ENCODE measurements at places on chromosomes 13 and 19. TPM values are rescaled to one million over a fixed set of nuclear protein-coding genes. Genes with fewer than 3 reads are reported as not detected.
A peak's percentile ranks its signal among the peaks of the same experiment; 100 is the strongest.

DNA sequence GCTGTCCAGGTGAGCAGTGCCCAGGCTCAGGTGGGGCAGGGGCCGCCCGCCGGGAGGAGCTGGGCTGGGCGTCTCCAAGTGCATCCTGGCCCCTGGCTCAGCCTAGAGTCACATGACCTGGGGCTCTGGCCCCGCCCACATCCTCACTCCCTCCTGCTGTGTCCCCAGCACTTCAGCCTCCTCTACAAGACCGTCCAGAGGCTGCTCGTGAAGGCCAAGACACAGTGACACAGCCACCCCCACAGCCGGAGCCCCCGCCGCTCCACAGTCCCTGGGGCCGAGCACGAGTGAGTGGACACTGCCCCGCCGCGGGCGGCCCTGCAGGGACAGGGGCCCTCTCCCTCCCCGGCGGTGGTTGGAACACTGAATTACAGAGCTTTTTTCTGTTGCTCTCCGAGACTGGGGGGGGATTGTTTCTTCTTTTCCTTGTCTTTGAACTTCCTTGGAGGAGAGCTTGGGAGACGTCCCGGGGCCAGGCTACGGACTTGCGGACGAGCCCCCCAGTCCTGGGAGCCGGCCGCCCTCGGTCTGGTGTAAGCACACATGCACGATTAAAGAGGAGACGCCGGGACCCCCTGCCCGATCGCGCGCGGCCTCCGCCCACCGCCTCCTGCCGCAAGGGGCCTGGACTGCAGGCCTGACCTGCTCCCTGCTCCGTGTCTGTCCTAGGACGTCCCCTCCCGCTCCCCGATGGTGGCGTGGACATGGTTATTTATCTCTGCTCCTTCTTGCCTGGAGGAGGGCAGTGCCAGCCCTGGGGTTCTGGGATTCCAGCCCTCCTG, 16.8 kb upstream of the CELF5 start:
- no peak overlapping the region for H3K4me3 ChIP-seq
- H3K4me1 ChIP-seq: peaks cover 4% of the 10 kb centered on the region
- H3K36me3 ChIP-seq: no peaks in the 10 kb centered on the region
- DNase-seq: no peak

Gene ERICH6B
- not detected for total RNA-seq

DNA sequence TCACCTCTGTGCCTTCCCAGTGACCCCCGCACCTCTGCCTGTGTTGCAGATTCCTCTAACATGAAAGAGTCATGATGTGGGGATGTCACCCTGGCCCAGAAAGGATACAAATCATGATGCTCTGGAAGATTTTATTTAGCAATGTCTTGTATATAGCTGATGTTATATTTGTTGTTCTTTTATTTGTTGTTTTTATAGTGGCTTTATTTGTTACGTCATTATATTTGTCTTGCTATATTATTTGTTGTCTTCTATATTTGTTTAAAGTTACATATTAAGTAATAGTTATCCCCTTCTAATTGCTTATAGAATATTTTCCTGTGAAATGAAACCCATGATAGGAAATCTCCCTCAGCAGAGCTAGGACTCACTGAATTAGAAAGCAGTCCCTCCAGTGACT, 1149.2 kb downstream of the UQCRFS1 start:
- H3K4me1 ChIP-seq: no peaks in the 10 kb centered on the region
- H3K36me3 ChIP-seq: no peaks in the 10 kb centered on the region
- H3K27me3 ChIP-seq: no peaks in the 10 kb centered on the region
- no peak for DNase-seq

Gene COQ8B
- total RNA-seq: 35.6 TPM

- peak overlapping the region; percentile 100 for H3K27ac ChIP-seq
- H3K36me3 ChIP-seq: peaks cover 12% of the 10 kb centered on the region
- no peak for DNase-seq
- H3K27me3 ChIP-seq: peaks cover under 1% of the 10 kb centered on the region
- H3K4me3 ChIP-seq: peak overlapping the region; percentile 98
Observed at GRCh38 chr19:38375748-38376147, 1.4 kb downstream of the PSMD8 start.

DNA sequence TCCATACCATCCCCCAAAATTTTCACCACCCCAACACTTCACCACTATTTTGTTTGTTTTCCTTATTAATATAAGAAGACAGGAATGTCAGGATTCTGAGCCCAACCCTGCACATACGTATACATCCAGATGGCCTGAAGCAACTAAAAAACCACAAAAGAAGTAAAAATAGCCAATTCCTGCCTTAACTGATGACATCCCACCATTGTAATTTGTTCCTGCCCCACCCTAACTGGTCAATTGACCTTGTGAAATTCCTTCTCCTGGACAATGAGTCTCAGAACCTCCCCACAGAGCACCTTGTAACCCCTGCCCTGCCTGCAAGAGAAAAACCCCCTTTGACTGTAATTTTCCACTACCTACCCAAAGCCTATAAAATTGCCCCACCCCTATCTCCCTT, 132.5 kb downstream of the ZNF675 start:
- H3K27ac ChIP-seq: no peak overlapping the region
- H3K36me3 ChIP-seq: no peaks in the 10 kb centered on the region
- H3K4me3 ChIP-seq: no peak overlapping the region
- no peaks in the 10 kb centered on the region for H3K4me1 ChIP-seq

DNA sequence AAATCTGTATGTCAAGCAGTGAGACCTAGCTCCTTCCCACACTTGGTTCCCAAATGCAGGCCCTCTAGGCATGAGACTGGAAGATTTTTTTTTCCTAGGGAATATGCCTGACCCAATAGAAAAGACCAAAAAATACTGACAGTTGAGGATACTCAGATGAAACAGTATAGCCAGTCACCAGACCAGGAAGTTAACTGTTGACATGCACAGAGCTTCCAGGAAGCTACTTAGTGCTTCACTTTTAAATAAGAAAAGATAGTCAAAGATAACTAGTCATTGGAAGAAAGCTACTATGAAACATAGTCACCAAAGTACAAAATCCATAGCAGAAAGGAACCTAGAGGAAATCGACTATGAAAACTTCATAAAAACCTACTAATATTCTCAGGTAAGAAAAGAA, 32.3 kb downstream of the BRCA2 start:
- H3K4me1 ChIP-seq: no peaks in the 10 kb centered on the region
- no peak for DNase-seq
- no peaks in the 10 kb centered on the region for H3K36me3 ChIP-seq
- no peaks in the 10 kb centered on the region for H3K27me3 ChIP-seq
- no peak overlapping the region for H3K4me3 ChIP-seq

- H3K27ac ChIP-seq: no peak overlapping the region
- H3K27me3 ChIP-seq: peaks cover 54% of the 10 kb centered on the region
- H3K4me1 ChIP-seq: no peaks in the 10 kb centered on the region
- H3K36me3 ChIP-seq: no peaks in the 10 kb centered on the region
- no peak overlapping the region for H3K4me3 ChIP-seq
Observed at GRCh38 chr13:31433746-31434145, 234.0 kb downstream of the B3GLCT start.

Gene SEMA6B
- 0.52 TPM for total RNA-seq

- H3K4me1 ChIP-seq: peaks cover 11% of the 10 kb centered on the region
- H3K4me3 ChIP-seq: no peak overlapping the region
- no peak overlapping the region for H3K27ac ChIP-seq
- no peak for DNase-seq
- no peaks in the 10 kb centered on the region for H3K36me3 ChIP-seq
- no peaks in the 10 kb centered on the region for H3K27me3 ChIP-seq
Observed at GRCh38 chr19:58364146-58364545, 1.6 kb upstream of the ZNF497 start.

Gene MCEMP1
- total RNA-seq: 0.68 TPM

Gene KLK11
- total RNA-seq: not detected

GRCh38 chr13:99926014-99926731, 45.4 kb downstream of the ZIC5 start:
- H3K27me3 ChIP-seq: peaks cover 39% of the 10 kb centered on the region
- no peak overlapping the region for H3K4me3 ChIP-seq
- peaks cover 5% of the 10 kb centered on the region for H3K36me3 ChIP-seq
- peaks cover 4% of the 10 kb centered on the region for H3K4me1 ChIP-seq

- peaks cover 9% of the 10 kb centered on the region for H3K4me1 ChIP-seq
- no peaks in the 10 kb centered on the region for H3K36me3 ChIP-seq
- peak overlapping the region; percentile 93 for H3K4me3 ChIP-seq
- no peaks in the 10 kb centered on the region for H3K27me3 ChIP-seq
- H3K27ac ChIP-seq: peak overlapping the region; percentile 47
- DNase-seq: peak; percentile 61
Observed at GRCh38 chr19:8505680-8506401, 3.4 kb upstream of the PRAM1 start.

Gene KIR2DL1
- not detected for total RNA-seq

- H3K4me3 ChIP-seq: no peak overlapping the region
- peaks cover 44% of the 10 kb centered on the region for H3K27me3 ChIP-seq
- peaks cover 11% of the 10 kb centered on the region for H3K4me1 ChIP-seq
- no peak for DNase-seq
- no peak overlapping the region for H3K27ac ChIP-seq
- peaks cover 2% of the 10 kb centered on the region for H3K36me3 ChIP-seq
Observed at GRCh38 chr19:3269916-3270671, 45.6 kb downstream of the CELF5 start.

DNA sequence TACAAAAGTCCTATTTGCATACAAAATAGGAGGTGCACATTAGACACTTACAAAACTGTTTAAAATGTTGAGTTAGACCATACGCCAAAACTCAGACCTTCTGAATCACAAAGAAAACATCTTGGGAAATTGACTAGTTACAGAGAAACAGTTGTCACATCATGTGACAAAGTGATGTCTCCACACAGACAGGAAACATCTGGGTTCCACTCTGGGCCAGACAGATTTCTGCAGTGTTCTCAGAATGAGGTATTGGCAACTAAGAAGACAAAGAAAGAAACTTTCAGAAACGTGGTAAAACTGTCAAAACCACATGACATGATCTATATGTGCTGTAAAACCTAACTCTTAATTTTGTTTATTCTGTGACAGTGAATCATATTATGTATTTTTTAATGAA, 6.7 kb downstream of the ZNF793 start:
- H3K4me1 ChIP-seq: no peaks in the 10 kb centered on the region
- H3K27ac ChIP-seq: no peak overlapping the region
- no peak overlapping the region for H3K4me3 ChIP-seq
- no peaks in the 10 kb centered on the region for H3K27me3 ChIP-seq
- no peak for DNase-seq

GRCh38 chr13:98413796-98414195, 163.1 kb downstream of the STK24 start:
- peaks cover 54% of the 10 kb centered on the region for H3K27me3 ChIP-seq
- H3K36me3 ChIP-seq: no peaks in the 10 kb centered on the region
- H3K4me1 ChIP-seq: peaks cover 6% of the 10 kb centered on the region

Gene CGB2
- total RNA-seq: not detected

DNA sequence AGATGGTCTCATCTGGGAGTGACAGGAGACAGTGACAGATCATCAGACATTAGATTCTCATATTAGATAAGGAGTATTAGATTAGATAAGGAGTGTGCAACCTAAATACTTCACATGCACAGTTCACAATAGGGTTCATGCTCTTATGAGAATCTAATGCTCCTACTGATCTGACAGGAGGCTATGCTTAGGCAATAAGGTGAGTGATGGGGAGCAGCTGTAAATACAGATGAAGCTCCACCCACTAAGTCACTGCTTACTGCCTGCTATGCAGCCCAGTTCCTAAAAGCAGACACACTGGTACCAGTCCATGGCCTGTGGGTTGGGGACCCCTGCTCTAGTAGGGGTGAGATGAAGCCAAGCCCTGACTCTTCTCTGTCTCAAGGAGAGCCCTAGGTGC, 10.0 kb upstream of the IGFL3 start:
- no peak overlapping the region for H3K27ac ChIP-seq
- no peak overlapping the region for H3K4me3 ChIP-seq
- H3K36me3 ChIP-seq: no peaks in the 10 kb centered on the region
- H3K27me3 ChIP-seq: peaks cover 71% of the 10 kb centered on the region
- DNase-seq: no peak

GRCh38 chr13:44311011-44311780, 62.4 kb upstream of the SERP2 start:
- H3K4me3 ChIP-seq: no peak overlapping the region
- no peak overlapping the region for H3K27ac ChIP-seq
- peaks cover 47% of the 10 kb centered on the region for H3K27me3 ChIP-seq
- DNase-seq: no peak
- peaks cover 6% of the 10 kb centered on the region for H3K36me3 ChIP-seq
- peaks cover 4% of the 10 kb centered on the region for H3K4me1 ChIP-seq

- H3K36me3 ChIP-seq: no peaks in the 10 kb centered on the region
- no peaks in the 10 kb centered on the region for H3K4me1 ChIP-seq
- no peak overlapping the region for H3K4me3 ChIP-seq
- no peak overlapping the region for H3K27ac ChIP-seq
Observed at GRCh38 chr13:55439450-55439849, 1701.3 kb upstream of the PRR20A start.

Gene CLDN10
- not detected for total RNA-seq

DNA sequence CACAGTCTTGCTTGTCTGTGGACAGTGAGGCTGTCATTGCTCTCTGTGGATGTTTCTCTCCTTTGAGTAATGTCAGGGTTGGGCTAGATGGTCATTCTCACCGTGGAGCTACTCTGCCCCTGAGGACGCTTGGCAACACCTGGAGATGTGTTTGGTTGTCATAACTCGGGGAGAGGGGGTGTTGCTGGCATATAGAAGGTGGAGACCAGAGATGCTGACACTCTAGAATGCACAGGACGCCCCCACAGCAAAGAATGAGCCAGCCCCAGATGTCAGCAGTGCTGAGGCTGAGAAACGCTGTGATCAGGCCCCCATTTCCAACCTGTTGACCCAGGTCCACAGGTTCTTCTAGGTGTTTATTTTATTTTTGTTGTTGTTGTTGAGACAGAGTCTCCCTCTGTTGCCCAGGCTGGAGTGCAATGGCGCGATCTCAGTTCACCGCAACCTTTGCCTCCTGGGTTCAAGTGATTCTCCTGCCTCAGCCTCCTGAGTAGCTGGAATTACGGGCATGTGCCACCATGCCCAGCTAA, 4.6 kb downstream of the CCDC124 start:
- no peaks in the 10 kb centered on the region for H3K36me3 ChIP-seq
- no peak for DNase-seq
- peaks cover 13% of the 10 kb centered on the region for H3K4me1 ChIP-seq
- H3K4me3 ChIP-seq: no peak overlapping the region

Gene SERPINE3
- not detected for total RNA-seq

DNA sequence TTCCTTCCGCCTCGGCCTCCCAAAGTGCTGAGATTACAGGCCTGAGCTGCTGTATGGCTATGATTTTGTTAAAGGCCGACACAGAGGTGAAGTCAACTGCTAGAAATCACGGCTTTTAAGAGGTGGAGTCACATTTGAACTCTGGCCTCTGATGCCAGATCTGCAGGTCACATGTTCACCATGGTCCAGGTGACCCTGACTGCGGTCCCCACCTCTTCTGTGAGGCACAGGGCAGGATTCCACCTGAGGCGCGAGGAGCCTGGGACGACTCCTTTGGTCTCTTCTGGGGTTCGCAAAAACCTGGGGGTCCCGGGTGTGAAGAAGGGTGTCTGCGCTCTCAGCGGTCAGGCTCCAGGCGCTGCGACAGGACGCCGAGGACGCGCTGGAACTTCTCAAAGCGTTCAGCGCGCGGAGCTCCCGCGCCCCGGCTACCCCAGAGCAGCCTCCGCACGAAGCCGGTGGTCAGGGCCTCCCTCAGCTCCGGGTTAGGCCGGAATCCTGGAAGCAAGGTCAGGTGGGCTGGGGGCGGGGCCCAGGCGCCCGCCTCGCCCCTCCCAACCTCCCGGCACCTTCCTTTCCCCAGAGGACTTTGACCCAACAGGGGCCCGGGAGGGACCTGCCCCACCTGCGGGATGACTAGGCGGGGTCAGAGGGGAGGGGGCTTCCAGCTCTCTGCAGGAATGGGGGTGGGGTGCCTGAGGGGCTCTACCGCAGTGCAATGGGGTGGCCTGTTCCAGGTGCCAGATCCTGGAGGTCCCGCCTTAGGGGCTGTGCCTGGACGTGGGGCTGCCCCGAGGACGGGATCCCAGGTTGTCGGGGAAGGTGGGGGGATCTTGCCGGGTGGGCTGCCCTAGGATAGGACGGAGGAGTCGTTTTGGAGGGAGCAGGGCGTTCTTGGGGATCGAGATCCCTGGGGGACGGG, 13.0 kb downstream of the TRIP10 start:
- H3K4me3 ChIP-seq: peak overlapping the region; percentile 60
- peaks cover 16% of the 10 kb centered on the region for H3K4me1 ChIP-seq
- no peak for DNase-seq
- peaks cover 5% of the 10 kb centered on the region for H3K36me3 ChIP-seq
- no peaks in the 10 kb centered on the region for H3K27me3 ChIP-seq

All from T-helper 17 cell (primary cell).